ENCODE measurements at places on chromosomes 1 and 21.

- peak; percentile 74 for DNase-seq
Observed at GRCh38 chr21:24290151-24290833, 1317.0 kb downstream of the MRPL39 start.

GRCh38 chr1:181541947-181542346 lies 58.6 kb downstream of the CACNA1E start:
- DNase-seq: no peak

DNA sequence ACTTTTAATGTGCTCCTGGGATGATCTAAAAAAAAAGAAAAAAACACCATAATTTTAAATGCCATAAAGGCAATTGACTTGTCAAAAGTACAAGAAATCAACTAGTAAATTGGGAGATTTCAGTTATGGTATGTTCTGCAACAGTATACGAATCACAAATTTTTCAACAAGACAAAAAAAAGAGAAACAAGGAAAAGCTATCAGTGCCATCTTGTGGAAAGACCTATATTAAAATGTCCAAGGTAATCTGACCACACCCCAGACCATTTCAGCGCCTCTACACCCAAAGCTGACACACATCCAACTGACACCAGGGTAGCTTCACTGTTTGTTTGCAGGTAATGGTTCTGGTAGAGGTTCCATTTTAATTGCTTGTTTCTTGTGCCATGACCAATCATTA lies 5.0 kb upstream of the DUSP23 start:
- no peak for DNase-seq

- no peak for DNase-seq
Observed at GRCh38 chr21:15870819-15871218, 141.0 kb downstream of the USP25 start.

- no peak for DNase-seq
Observed at GRCh38 chr1:207058252-207058651, 5.2 kb downstream of the PFKFB2 start.

DNA sequence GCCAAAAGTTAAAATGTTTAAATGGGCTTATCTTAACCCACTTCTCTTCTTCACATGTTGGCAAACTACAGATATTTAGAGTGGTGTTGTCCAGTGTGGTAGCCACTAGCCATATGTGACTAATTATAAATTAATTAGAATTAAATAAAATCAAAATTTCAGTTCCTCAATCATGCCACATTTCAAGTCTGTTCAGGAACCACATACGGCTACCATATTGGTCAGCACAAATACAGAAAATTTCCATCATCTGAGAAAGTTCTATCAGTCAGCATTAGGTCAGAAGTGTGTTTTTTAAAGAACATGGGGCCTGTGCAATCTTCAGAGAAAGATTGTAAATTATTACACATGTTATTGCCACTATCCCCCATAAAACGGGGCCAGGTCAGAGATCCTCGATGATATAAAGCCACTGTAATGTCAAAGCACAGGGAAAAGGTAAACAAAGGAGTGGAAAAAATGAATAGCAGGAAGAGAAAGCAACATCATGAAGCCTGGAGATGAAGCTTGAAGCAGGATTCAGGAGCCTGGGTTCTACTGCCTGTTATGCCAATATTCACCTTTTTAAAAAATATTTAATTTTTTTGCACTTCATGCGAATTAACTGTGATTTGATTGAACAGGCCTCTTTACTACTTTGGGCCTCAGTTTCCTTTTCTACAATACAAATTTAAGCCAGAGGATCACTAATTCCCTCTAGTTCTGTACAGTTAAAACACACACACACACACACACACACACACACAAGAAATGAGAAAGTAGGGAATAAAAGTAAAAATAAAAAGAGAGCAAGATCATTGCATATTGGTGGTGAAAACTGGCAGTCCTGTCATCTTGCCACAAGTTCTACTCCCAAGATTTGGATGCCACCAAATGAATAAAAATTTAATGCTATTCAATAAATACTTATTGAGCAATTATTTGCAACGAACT lies 2.3 kb downstream of the RSBN1 start:
- no peak for DNase-seq

All from NCI-H1436 (cell line).